ENCODE measurements at places on chromosomes 12 and 14. TPM values are rescaled to one million over a fixed set of nuclear protein-coding genes. Genes with fewer than 3 reads are reported as not detected.

Gene SPSB2
- 4.2 TPM for total RNA-seq

Gene GALNT8
- 0.09 TPM for total RNA-seq

Gene ASCL1
- total RNA-seq: not detected

Gene CCDC85C
- total RNA-seq: 6.6 TPM

Gene RAD51B
- total RNA-seq: 10.6 TPM

Gene TTC9
- 0.52 TPM for total RNA-seq

Gene METTL3
- 41.7 TPM for total RNA-seq

Gene SPIC
- not detected for total RNA-seq

Gene STON2
- total RNA-seq: 327 TPM

Gene VWF
- 1,035 TPM for total RNA-seq

Gene TUNAR
- total RNA-seq: not detected

Gene DPY19L2
- total RNA-seq: 0.17 TPM

Gene SLC41A2
- 3.7 TPM for total RNA-seq

Gene BCL11B
- under 0.01 TPM for total RNA-seq

Gene KRT75
- not detected for total RNA-seq

Gene RTL1
- not detected for total RNA-seq

Gene MAP1LC3B2
- 0.43 TPM for total RNA-seq

Gene CCDC88C
- total RNA-seq: 11.5 TPM

Gene IFNG-AS1
- not detected for total RNA-seq

Gene IFI27
- 2.2 TPM for total RNA-seq

Gene SERPINA9
- total RNA-seq: not detected

Gene KRT80
- total RNA-seq: under 0.01 TPM

Gene ERBB3
- 0.33 TPM for total RNA-seq

Gene DNAJC22
- total RNA-seq: 0.22 TPM

Gene FITM1
- 0.34 TPM for total RNA-seq

Gene TMEM116
- total RNA-seq: 3.5 TPM

Gene NELL2
- total RNA-seq: not detected

Gene FAM186B
- 0.11 TPM for total RNA-seq

Gene TROAP
- 1.5 TPM for total RNA-seq

Gene CPNE8
- total RNA-seq: 17.3 TPM

Gene SLC38A1
- total RNA-seq: 150 TPM

Gene RHEBL1
- total RNA-seq: 0.76 TPM

Gene KRT1
- not detected for total RNA-seq

Gene EPS8
- total RNA-seq: 14.7 TPM

All from dermis lymphatic vessel endothelial cell (primary cell).